CD8-positive, alpha-beta memory T cell (primary cell): ENCODE measurements at places on chromosomes 2 and 18. TPM values are rescaled to one million over a fixed set of nuclear protein-coding genes. Genes with fewer than 3 reads are reported as not detected.

The NMUR1 gene
- total RNA-seq, result 0.18 TPM

The ABCG5 gene
- not detected for total RNA-seq

The ATG4B gene
- total RNA-seq, result 80.2 TPM

The LRRC30 gene
- total RNA-seq, result not detected

The AKAIN1 gene
- not detected for total RNA-seq

The RAB6C gene
- total RNA-seq, result 0.09 TPM

The EIPR1 gene
- total RNA-seq, result 43.9 TPM

The POTEC gene
- total RNA-seq, result not detected

The CDH2 gene
- not detected for total RNA-seq

The ZNF532 gene
- 6.3 TPM for total RNA-seq

The CREG2 gene
- total RNA-seq, result not detected

The AMER3 gene
- total RNA-seq, result not detected

The RIT2 gene
- total RNA-seq, result not detected

The CCDC178 gene
- not detected for total RNA-seq

- no peak for DNase-seq
Measured at GRCh38 chr18:35182151-35182550, 58.7 kb upstream of the ZNF397 start.

- DNase-seq, result peak; percentile 45
Measured at GRCh38 chr18:48813833-48814489, 136.8 kb downstream of the SMAD7 start.

DNA sequence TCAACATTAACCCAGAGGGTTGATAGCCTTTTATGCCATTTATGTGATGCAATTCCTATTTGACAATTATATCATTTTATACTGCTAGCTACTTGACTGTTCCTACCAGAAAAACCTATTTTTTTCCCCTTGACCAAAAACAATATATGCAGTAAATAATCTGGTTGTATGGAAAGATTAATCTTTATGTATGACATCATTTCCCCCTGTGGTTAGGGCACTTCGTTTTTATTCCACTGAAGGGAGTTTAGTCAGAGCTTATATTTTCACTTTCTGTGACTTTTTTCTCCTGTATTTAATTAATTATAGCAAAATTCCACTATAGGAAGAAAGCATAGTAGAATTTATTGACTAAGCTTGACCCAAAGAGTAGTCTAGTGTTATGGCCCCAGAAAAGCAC is 107.6 kb downstream of the HAUS1 start:
- DNase-seq, result no peak

- DNase-seq, result no peak
Measured at GRCh38 chr2:45889620-45890370, 238.3 kb downstream of the PRKCE start.

DNA sequence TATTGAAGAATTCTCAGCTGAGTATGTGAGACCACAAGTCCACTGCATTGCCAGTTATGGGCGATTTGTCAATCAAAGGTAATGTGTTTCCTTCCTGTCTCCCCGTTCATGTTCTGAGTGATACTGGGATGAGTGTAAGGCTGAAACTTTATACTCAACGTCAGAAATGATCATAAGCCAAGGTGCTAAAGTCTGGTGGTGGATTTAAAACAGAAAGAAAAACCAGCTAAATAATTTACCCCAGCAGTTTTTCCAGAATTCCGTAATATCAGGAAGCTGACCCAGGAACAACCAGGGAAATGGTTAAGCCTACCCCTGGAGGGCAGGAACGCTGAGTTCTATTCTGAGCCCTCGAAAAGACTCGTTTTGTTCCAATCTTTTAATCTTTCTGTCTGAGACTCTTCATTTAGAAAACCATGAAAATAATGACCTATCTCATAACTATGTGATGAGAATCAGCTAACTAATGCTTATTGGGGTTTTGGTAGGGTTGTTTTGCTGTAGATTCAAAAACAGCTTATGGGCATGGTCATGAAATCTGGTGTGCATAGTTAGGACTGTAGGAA is 149.6 kb downstream of the LAMA3 start:
- no peak for DNase-seq

- no peak for DNase-seq
Measured at GRCh38 chr2:231672617-231673347, 35.5 kb upstream of the PTMA start.

DNA sequence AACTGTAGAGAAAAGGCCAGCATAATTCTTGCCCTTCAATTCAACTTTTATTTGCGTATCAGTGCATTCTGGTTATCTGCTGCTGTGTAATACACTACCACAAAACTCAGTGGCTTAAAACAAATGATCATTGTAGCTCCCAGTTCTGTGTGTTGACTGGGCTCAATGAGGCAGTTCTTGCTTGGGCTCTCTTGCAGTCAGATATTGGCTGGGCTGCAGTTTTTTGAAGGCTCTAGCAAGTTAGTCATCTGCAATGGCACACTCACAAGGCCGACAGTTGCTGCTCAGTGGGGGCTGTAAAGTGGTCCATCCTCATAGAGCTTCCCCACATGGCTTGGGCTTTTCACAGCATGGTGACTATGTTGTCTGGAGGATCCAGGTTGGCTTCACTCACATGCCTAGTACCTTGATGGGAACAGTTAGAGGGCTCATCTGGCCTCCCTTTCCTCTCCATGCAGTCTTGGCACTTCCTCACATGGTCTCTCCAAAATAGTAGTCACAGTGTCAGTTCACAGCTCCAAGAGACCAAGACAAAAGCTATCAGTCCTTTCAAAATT is 110.6 kb upstream of the TNP1 start:
- DNase-seq, result no peak

DNA sequence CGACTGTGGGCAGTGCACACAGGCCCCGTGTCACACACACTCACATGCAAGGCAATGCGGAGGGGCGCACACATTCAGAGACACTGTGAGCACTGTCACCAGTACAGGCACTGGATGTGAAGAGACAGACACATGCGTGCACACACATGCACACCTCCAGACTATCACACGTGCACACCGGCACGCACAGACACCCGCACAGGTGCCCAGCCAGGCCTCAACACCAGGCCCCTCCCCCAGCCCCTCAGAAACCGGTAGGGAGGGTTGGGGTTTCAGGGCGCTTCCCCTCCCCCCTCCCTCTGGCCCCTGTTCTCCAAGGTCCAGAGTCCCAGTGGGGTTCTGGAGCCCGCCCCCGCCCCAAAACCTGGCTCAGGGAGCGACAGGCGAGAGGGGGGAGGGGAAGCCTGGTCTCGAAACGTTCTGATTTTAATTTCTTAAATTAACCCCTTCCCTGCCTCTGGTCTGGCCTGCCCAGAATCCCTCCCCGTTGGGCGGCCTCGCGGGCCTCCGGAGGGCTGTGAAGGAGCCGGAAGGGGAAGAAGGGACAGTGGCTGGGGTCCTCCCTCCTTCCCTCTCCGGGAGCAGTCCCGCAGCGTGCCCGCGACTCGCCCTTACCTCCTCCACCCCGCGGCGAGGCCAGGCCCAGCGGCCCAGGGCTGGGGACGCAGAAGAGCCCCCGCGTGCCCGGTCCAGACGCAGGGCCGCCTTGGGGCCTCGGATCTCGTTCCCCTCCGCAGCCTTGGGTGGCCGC is 558 bp downstream of the FBXO41 start:
- no peak for DNase-seq

- no peak for DNase-seq
Measured at GRCh38 chr18:76350134-76351025, 144.7 kb downstream of the ZNF516 start.

GRCh38 chr2:79713131-79713785 is 200.4 kb downstream of the CTNNA2 start:
- DNase-seq, result no peak

GRCh38 chr18:79497638-79498081 is 101.9 kb downstream of the NFATC1 start:
- no peak for DNase-seq

DNA sequence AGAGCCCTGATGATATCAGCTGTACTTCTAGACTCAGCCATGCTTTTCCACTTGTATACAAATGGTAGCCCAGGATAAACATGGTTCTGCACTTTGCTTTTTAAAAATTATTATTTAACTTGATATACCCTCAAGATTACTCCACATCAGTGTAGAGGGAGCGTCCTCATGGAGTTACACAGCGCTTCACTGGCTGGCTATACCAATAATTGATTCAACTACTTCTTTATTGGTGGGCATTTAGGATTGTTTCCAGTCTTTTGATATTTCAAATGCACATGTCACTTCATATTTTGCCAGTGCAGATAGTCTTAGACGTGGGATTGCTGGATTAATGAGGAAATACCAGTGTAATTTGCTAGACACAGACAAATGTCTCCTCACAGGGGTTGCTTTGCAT is 10.8 kb upstream of the NEDD4L start:
- DNase-seq, result no peak

DNA sequence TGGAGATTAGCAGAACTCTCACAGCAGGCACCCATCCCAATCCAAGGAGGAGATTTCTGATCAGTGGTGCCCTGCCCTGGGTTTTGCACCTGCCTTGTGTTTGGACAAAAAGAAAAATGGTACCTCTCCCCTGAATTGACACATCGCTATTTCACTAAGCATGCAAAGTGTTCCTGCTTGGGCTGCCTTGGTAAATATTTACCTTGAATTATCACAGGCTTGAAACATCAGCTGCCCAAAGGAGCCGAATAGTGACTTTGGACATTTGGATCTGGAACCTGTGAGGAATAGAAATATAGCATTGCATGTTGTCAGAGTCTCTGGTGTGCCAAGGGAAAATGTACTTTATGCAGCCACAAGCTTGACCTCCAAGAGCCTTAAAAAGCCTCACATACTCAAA is 926.4 kb upstream of the FANCL start:
- DNase-seq, result no peak

- no peak for DNase-seq
Measured at GRCh38 chr2:98806236-98806697, 75.3 kb upstream of the MGAT4A start.

GRCh38 chr2:202017940-202018339 is 15.7 kb upstream of the FZD7 start:
- no peak for DNase-seq

- DNase-seq, result no peak
Measured at GRCh38 chr18:23106575-23106974, 28.7 kb upstream of the CABLES1 start.

- DNase-seq, result no peak
Measured at GRCh38 chr2:30437809-30438548, 9.1 kb upstream of the LCLAT1 start.

DNA sequence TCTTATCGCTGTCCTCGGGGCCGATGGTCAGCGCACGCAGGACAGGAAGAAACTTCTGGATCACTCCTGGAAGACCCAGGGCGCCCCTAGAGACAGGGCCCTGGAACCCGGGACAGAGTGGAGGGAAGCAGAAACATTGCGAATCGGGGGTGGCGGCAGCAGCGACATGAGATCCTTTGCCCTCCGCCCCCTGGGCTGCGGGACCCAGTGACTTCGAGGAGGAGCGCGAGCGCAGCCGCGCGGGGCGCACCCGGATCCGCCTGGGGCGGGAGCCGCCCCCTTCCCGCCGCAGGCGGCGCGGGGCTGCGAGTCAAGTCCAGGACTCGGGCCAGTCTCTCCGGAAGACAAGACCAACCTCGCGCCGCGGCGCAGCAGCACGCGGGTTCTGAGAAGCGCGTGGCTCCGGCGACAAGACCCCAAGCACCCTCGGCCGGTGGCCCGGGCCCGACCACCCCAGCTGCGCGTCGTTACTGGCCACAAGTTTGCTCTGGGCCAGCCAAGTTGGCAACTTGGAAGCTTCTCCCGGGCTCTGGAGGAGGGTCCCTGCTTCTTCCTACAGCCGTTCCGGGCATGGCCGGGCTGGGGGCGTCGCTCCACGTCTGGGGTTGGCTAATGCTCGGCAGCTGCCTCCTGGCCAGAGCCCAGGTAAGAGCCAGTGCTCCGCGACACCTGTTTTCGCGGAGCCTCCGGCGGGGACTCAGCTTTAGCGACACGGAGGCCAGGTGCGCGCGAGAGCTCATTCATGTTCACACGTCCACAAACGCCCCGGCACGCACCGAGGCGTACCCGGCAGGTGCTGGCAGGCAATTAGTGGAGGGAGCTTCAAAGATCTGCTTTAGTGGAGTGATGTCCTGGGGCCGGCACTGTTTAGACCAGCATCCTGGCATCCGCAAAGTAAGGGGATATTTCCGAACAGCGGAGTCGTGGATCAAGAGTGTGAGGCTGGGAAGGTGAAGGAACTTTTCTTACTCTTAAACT is at the start of gene PTH2R:
TSS of gene PTH2R (plus strand) at position 319 of the 978 bp plus-strand sequence. CDS start at position 571, 252 bp downstream.
- no peak for DNase-seq

DNA sequence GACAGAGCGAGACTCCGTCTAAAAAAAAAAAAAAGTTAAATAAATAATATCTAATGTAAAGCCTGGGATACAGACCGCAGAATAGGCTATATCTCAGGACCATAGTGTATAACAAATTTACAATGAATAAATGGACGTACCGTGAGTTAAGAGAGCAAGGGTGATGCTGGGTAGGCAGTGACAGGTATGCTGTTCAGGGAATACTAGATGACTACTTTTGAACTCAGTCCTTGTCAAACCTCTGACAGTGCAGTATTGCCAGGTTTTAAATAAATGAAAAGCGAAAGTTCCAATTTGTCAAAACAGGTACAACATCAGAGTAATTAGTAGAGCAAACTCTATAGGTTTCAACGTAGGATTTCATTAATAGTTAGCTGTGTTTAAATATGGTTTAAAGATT is 76.8 kb downstream of the CALCRL start:
- no peak for DNase-seq

GRCh38 chr2:50674876-50675275 is 357.1 kb downstream of the NRXN1 start:
- peak; percentile 27 for DNase-seq

- DNase-seq, result no peak
Measured at GRCh38 chr2:88318071-88318955, 134.2 kb downstream of the FOXI3 start.

DNA sequence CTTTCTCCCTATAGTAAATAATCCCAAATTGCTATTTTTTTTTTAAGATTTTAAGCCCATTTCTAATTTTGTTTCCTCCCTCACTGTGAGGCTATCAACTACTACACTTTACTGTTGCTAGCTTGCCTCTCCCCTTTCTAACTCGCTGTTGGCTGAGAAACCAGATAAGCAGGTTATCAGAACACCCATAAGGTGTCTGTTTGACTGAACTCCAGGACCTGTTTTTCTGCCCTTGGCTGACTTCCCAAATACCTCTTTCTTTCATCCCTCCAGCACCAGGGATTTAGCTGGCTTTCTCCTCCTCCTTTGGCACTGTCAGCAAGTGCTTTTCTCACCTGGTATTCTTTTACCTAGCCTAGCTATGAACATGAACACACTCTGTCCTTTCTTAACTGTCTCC is 11.1 kb downstream of the TRAK2 start:
- no peak for DNase-seq

DNA sequence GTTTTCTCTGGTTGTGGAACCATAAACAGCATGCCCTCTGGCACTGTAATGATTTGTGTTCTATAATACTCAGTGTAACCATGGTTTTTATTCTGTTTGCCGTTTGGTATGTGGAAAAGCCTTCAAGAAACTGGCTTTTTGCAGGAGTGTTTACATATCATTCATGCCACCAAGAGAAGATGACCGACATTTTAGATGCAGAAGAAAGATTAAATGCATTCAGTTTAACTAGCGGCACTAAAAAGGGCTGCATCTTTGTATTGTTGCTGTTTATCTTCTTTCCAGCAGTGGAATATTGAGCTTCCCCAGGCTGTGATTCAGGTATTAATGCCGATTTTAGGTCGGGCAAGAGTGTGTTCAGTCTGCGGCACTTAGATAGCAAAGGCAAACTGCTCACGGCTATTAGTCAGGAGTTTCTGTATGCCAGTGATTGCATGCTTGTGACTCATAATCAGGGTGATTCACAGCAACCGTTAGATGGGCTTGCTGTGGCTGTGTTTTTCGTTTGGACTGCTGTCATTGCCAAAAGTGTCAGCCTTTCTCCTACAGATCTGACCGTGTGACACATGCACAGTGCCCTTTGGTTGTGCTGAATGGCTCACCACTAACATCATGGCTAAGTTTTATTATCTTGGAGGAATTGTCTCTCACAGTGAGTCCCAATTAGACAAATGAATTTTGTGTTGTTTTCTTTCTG is 479.7 kb downstream of the PARD3B start:
- DNase-seq, result no peak
